Psoas muscle (tissue), 8 donors: ENCODE measurements at places on chromosomes 4 and X.

DNA sequence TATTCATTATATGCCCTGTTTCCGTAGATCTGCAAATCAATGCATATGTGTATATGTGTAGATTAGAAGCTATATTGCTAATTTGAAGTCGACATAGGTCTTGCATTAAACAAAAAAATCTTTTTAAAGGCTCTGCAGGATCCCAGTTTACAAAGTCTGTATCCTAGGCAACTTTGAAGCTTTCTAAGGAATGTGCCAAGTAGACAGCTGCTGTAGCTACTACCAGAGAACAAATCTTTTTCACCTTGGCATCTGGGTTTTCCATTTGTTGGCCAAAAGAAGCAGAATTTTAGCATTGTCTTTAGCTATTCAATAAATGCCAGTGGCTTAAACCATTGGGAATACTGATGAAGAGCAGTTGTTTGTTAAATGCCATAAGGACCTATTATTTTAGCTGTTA lies 88.0 kb downstream of the NAA11 start:
- no peak for DNase-seq

DNA sequence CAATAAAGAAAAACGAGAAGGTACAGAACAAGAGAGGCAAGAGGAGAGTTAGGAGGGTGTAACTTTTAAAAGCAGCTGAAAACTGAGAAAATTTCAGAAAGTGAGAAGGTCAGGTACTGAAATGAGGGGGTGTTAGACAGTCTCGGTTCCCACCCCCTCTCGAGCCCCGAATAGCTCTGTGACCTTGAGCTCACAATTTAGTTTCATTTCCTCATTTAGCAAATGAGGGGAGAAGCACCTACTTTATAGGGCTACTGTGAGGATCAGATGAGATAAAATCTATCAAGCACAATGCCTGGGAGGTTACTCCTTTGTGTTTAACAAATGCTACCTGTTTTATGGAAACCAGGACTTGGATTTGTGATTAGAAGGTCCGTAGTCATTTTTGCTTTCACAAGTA lies 4.9 kb downstream of the UGT8 start:
- DNase-seq: no peak

GRCh38 chrX:18252644-18253359 lies 32.1 kb upstream of the BEND2 start:
- no peak for DNase-seq

DNA sequence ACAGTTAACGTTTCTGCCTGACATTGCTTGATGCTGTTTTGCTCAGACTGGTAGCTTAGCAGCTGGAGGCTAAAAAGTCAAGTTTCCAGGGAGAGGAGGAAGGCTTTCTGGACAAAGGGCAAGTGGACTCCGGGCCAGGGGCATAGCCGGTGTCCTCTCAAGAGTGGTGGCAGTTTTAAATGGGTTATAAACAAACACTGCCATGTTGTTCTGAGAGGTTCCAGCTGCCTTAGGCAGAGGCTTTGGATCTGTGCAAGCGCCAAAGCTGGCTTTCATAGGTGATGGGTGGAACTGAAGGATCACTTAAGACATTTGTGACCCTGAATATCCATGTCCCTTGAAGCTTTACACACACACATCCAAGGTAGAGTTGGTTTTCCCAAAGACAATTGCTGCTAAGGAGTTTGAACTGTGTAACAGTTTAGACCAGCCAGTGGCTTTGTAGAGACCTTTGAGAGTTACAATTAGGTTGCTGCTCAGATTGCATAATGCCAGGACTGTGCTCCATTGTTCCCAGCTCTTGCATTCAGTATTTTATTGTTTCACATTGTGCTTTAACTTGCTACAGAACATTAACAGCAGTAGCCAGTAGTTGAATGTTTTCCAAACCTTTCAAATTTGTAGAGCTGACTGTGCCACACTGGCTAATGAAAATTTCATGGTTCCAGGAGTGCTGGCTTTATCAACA lies 54.1 kb upstream of the AP1S2 start:
- DNase-seq: no peak

GRCh38 chrX:41913476-41913875 lies 9.9 kb downstream of the CASK start:
- DNase-seq: no peak

DNA sequence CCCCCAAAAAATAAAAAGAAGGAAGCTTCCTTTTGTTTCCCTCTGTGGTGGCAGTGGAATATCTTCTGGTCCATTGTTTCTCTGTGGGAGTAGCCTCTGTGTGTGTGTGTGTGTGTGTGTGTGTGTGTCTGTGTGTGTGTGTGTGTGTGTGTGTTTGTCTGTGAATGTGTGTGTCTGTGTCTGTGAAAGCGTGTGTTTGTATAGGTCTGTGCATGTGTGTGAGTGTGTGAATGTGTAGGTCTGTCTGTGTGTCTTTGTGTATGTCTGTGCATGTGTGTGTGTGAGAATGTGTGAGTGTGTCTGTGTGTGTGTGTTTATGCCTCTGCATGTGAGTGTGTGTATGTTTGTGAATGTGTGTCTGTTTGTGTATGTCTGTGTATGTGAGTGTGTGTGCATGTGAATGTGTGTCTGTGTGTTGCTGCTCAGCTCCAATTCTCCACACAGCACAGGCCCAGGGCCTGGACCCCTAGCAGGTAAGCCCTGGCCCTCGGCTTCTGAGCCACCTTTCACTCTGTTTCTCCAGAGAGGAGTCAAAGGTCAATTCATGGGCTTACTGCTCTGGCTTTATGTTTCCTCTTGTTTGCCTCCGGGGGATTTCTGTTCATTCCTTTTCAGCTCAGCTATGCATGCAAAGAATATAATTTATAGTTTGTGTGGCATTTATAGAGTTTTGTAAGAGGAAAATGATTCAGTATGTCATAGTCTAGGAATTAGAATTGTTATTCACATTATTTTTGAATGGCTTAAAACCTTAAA lies 89.8 kb downstream of the UCHL1 start:
- no peak for DNase-seq

GRCh38 chr4:44446801-44447562 lies 1.6 kb downstream of the KCTD8 start:
- no peak for DNase-seq

GRCh38 chrX:68372665-68373064 lies 60.6 kb downstream of the OPHN1 start:
- no peak for DNase-seq

DNA sequence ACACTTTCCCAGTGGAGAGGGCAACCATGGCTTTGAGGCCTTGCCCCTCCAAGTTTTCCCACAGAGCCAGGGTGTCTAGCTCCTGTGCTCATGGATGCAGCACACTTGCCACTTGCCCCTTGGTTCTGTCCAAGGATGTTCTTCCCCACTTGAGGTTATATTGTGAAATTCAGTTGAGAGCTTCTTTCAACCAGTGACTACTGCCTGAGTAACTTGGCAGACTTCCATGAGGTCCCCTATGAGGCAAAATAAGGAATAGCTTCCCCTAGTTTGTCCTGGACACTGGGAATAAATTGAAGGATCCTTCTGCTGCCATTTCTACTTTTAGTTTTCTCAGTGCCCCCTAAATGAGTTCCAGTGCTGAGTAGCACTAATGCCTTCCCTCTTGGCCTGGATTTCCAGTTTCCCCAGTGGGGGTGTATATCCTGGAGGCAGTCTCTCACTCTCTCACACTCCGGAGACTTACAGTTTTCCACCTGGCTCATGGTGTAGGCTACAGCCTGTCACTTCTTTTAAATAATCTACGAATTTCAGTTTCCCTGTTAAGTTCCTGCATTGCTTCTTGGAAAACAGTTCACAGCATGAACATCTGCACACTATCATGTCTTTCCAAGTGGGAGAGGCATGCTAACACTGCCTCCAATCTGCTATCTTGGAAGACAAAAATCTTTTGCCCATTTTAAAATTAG lies 36.4 kb upstream of the ADH4 start:
- no peak for DNase-seq

- no peak for DNase-seq
These were observed 168.6 kb downstream of the COX18 start for GRCh38 chr4:72900952-72901351.

DNA sequence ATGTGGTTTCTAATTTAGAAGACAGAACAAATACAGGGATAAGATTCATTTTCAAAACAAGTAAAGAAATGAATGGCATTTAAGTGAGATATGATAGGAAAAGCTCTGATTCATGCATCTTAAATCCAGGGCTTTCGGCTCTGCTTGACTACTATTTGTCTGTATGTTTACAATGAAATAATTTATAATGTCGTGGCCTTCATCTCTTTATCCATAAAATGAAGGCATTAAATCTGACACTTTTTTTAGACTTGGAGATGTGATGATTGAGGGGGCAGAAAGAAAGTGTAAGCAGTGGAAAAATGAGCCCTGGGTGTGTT lies 115.7 kb upstream of the KIT start:
- no peak for DNase-seq

DNA sequence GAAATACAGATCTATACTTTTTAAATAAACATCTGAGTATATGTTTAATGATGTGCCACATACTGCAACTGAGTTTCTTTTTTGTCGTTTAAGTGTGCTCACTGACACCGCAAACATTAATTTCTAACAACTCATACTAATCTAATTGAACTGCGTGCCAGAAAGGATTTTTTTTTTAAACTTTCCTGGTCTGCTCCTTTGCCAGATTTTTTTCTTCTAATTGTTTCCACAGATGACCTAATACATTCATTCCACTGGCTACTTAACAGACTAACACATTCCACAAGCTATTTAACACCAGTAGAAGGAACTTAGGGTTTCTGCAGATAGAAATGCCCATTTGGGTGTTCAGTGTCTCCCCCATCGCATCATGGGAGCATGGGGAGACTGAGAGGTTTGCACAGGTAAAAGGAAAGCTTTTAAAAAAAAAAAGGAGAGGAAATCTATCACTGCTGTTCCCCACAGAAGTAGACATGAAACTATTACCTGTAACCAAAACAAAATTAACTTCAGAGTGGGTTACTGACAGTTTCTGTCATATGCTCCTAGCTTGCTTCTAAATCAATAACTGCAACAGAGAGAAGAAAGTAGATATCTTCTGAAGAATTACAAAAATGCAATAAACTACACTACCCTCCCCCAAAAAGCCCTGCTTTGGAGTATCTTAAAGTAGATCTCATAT lies 31.6 kb downstream of the SH3KBP1 start:
- DNase-seq: no peak

- DNase-seq: no peak
These were observed 229.6 kb downstream of the PRDM5 start for GRCh38 chr4:120692964-120693363.

GRCh38 chr4:147822128-147822527 lies 90.2 kb downstream of the ARHGAP10 start:
- peak; percentile 91 for DNase-seq
